ENCODE measurements at places on chromosomes 12 and 14.

- peak; percentile 84 for DNase-seq
These were observed 29.6 kb downstream of the SMUG1 start for GRCh38 chr12:54159140-54159539.

GRCh38 chr12:9273276-9273675 is 65.1 kb upstream of the PZP start:
- no peak for DNase-seq

- DNase-seq = no peak
These were observed 52.0 kb upstream of the SYNE2 start for GRCh38 chr14:63800651-63801375.

- no peak for DNase-seq
These were observed 356.3 kb downstream of the VRK1 start for GRCh38 chr14:97153527-97153926.

DNA sequence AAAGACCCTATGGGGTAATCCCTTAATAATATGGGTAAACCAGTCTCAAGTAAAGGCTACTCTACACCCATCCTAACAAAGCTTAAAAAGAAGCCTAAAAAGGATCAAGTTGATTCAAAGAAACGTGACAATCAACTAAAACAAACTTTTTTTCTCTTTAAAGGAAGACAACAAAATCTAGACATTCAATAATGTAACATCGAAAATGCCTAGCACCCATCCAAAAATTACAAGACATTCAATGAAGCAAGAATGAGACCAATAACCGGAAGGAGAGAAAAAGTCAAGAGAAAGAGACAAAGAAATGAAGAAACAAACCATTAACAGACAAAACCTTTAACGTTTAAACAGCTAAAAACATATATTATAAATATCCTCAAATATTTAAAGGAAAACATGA is 143.8 kb upstream of the VASH1 start:
- DNase-seq = no peak

GRCh38 chr14:81386290-81386745 is 13.8 kb downstream of the STON2 start:
- DNase-seq = no peak

- no peak for DNase-seq
These were observed 290.5 kb upstream of the FBXO33 start for GRCh38 chr14:39722547-39723273.
